ENCODE measurements at places on chromosomes 12 and 14. TPM values are rescaled to one million over a fixed set of nuclear protein-coding genes. Genes with fewer than 3 reads are reported as not detected.

The TMPRSS12 gene
- total RNA-seq = not detected

The PTCSC3 gene
- total RNA-seq = not detected

The TMEM30B gene
- total RNA-seq = 9.3 TPM

The GPD1 gene
- not detected for total RNA-seq

The ARG2 gene
- 10.9 TPM for total RNA-seq

The RIPK3 gene
- total RNA-seq = 0.80 TPM

The RNF212B gene
- total RNA-seq = not detected
